Activated T-cell treated with anti-CD3 and anti-CD28 coated beads, Interleukin-2, amount 50 U/mL, for 72 hours (primary cell): ENCODE measurements at places on chromosomes 7 and 10.

DNA sequence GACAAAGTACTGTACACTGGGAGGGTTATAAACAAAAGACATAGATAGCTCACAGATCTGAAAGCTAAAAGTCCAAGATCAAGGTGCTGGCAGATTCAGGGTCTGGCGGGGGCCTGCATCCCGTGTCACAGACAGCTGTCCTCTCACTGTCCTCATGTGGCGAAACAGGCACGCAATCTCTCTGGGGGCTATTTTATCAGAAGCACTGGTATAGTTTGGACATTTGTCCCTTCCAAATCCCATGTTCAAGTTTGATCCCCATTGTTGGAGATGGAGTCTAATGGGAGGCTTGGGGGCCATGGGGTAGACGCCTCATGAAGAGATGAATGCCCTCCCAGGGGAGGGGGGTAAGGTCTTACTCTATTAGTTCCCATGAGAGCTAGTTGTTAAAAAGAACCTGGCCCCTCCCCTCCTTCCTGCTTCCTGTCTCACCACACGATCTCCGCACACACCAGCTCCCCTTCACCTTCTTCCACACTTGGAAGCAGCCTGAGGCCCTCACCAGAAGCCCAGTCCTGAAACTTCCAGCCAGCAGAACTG lies 72.5 kb upstream of the UCN3 start:
- DNase-seq: peak; percentile 30

GRCh38 chr10:127526161-127526560 lies 22.9 kb upstream of the NPS start:
- no peak for DNase-seq

- DNase-seq: no peak
These were observed 380.3 kb upstream of the SEMA3C start for GRCh38 chr7:81298951-81299666.

- no peak for DNase-seq
These were observed 109.2 kb downstream of the SND1 start for GRCh38 chr7:127761196-127761595.

GRCh38 chr10:37947526-37947925 lies 28.9 kb downstream of the ZNF25 start:
- no peak for DNase-seq

- DNase-seq: no peak
These were observed 6.0 kb downstream of the WIPF3 start for GRCh38 chr7:29812185-29812876.

DNA sequence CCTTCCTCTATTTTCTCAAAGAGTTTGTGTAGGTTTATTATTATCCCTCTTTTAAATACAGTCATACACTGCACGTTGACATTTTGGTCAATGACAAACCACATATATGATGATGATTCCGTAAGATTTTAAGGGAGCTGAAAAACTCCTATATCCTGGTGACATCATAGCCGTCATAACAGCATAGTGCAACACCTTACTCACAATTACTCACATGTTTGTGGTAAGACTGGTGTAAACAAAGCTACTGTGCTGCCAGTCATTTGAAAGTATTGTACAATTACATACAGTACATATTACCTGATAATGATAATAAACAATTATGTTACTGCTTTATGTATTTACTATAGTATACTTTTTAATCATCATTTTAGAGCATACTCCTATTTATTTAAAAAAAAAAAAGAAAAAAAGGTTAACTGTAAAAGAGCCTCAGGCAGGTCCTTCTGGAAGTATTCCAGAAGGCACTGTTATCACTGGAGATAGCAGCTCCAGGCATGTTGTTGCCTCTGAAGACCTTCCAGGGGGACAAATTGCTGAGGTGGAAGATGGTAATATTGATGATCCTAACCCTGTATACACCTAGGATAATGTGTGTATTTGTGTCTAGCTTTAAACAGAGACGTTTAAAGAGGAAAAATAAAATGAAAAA lies 123.3 kb upstream of the CDK1 start:
- DNase-seq: no peak

GRCh38 chr7:112134039-112134438 lies 72.2 kb downstream of the DOCK4 start:
- DNase-seq: no peak

GRCh38 chr7:148567524-148567923 lies 23.0 kb upstream of the C7orf33 start:
- no peak for DNase-seq

DNA sequence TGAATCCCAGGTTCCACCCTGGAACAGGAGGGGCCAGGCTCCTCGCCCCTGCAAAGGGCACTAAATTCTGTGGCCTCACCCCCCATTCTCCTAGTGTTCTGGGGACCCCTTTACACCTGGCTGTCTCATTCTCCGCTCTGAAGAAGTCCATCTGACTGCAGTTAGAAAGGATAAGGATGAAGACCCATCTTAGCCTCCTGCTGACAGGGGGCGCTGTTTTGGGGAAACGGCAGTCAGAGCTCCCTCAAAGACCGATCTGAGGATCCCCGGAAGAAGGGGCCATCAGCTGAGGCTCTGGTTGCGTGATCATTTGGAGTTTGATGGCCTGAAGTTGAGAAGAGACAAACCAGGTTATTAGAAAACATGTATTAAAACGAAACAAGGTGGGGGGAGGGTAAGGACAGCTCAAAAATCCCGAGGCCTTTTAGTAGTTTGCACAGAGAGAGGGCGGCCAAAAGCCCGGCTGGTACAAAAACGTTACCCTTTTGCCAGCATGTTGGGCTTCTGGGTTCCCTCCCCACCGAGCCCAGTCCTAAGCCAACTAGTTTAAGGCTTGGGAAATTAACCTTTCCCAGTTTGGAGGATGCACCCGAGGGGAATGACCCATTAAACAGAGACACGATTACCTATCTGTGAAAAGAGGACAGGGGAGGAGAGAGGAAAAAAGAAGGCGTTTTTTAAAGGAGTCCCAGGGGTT lies 102.8 kb downstream of the CHN2 start:
- DNase-seq: no peak
